T1000 (cell line): ENCODE measurements at places on chromosomes 4 and X.

- DNase-seq: no peak
Observed at GRCh38 chr4:53511014-53511413, 80.3 kb downstream of the LNX1 start.

GRCh38 chrX:39676434-39676833 lies 421.3 kb downstream of the BCOR start:
- DNase-seq: no peak

- peak; percentile 20 for DNase-seq
Observed at GRCh38 chr4:21117541-21118180, 417.4 kb downstream of the PACRGL start.

DNA sequence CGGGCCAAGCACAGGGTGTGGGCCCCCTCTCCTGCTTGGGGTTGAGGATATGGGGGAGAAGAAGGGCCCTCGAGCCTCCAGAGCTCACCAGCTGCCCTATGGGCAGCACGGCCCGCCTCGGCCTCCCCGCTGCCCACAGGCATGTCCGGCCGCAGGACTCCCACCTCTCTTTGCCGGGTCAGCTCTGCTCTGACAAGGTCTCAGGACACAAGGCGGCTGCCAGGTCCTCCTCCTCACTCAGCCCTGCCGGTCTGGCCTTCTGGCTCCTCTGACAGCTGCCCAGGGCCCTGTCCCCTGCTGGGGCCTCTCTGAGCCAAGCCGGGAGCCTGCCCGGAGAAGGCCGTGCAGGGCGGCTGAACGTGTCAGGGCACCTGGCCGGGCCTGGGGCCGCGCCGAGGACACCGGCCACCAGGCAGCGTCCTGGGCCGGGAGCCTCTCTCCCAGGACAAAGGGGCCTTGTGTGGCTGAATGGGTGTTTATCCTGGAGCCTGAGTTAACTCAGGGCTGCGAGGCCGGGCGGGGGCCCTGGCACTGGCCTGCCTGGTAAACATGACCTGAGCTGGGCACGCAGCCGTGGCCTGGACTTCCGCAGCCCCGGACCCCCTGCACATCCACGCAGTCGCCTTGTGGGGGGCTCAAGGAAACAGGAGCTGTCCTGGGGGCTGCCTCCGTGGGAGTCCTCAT lies 25.7 kb downstream of the TACC3 start:
- DNase-seq: no peak

GRCh38 chrX:131910586-131910985 lies 112.5 kb upstream of the STK26 start:
- no peak for DNase-seq

DNA sequence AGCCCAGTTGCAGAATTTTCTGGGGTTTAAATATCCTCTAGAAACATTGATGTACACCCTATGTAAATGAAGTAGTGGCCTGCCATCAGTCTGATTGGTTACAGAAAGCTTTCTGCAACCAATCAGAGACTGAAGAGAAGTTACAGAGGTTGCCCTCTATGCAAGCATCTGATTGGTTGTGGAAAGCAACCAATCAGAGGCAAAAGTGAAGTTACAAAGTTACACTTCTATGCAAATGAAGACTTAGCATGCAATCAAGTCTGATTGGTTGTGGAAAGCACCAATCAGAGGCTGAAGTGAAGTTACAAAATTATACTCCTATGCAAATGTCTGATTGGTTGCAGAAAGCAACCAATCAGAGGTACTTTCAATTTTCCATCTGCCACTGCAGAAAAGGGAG lies 51.9 kb upstream of the USP9X start:
- DNase-seq: no peak

- DNase-seq: no peak
Observed at GRCh38 chrX:130645955-130646583, 244.3 kb downstream of the RBMX2 start.

- no peak for DNase-seq
Observed at GRCh38 chrX:126064901-126065541, 101.1 kb downstream of the DCAF12L2 start.

DNA sequence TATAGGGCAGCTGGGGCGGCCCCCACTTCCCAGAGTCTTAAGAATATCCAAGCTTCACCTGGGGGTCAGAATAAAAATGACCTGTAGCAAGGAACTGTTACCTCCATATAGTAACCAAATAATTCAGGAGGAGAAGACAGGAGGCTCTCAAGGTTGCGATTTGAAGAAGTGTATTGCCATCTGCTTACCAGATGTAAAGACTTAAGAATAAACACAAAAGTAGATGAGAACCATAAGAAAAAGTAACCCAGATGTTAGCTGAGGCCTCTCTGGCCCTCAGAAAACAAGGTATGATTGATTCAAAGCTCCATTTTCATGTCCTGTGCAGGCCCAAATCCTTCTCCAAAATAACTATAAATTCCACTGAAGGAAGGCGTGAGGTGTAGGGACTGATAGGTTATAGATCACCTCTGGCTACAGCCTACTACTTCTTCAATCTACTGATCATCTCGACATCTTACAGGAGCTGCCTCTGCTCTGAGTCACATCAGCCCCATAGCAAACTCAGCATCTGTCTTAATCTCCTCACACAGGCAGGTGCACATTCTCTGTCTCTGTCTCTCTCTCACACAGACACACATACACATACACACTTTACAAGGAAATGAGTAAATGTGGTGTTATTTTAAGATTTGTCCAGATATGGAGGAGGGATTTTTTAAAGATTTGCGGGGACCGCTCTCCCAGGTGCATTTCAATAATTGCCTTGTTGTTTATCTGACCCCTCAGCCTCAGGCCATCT lies 193.9 kb upstream of the EDNRA start:
- DNase-seq: no peak

GRCh38 chr4:137069473-137069872 lies 462.8 kb downstream of the PCDH18 start:
- DNase-seq: no peak

DNA sequence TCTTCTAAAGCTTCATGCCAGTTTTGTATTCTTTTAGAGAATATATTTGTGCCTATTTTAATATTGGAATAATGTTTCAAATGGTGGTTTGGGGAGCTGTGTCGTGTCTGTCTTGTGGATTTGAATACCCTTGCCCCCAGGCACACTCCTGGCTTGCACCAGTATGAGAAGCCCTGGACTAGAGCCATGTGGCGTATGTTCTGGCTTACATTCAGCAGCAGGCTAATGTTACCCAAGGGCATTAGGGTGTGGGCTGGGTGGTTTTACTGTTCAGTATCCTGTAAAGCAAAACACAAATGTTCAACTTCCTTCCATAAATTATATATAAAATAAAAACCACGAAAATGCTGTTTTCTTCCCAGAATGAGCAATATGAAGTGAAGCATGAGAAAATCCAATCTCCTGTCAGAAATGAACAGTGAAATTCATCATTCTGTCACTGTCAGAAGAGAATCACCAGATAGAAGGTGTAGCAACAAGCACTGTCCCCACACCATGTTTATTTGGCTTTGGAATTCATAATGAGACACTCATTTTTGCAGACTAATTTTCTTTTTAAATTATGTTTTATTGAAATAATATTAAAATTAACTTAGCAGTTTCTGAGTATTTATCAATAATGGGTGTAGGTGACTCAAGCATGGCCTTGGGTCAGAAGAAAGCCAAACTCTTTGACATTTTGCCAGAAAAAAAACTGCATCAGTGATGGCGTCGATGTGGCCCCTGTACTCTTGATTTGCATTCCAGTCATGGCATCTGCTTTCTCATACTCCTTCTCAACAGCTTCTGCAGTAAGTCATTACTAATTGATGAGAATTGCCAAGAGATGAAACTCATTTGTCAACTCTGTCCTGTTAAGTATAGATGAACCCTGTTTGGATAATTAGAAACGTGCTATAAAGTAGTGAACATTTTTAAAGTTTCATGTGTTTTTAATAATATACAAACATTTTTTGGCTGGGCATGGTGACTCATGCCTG lies 43.8 kb downstream of the WWC2 start:
- DNase-seq: no peak

DNA sequence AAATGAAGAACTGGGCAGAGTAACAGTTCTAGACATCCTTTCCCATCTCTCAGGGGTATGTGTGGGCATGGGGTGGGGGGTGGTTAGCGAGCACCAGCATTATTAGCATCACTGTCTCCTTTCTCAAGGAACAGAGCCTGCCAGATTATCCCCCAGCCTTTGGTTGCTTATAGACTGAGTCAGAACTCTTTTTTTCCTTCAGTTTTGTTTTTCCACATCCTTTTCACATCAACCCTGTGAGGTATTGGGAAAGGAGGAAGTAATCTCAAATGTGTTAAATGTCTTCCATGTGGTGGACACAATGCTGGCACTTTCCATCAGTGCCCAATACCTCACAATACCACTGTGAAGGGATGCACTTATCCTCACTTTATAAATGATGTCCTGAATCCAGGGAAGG lies 3.1 kb upstream of the FGF16 start:
- DNase-seq: no peak

DNA sequence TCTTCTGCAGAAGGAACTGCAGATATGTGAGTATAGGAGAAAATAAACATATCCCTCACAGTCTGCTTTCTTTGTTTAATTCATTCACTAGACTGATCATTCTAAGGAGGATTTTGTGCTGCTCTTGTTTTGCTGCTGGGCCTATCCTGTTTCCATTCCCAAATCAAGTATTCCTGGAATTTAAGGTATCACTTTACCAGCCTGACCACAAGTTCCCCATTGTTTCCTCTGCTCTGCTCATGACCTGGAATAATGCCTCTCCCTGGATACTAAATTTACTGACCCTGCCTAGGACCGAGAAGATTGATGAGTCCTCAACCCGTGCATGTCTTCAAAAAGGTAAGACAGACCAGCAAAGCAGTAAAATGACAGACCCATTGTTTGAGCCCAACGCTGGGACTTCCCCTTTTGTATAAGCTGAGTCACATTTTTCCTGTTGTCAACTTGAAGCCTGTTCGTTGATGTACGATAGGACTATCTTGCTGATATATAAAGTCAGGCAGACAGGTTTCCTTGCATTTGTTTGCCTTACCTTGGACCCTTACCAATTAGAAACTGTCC lies 85.5 kb upstream of the TET2 start:
- no peak for DNase-seq

GRCh38 chrX:114006664-114007063 lies 577.2 kb upstream of the HTR2C start:
- DNase-seq: no peak

DNA sequence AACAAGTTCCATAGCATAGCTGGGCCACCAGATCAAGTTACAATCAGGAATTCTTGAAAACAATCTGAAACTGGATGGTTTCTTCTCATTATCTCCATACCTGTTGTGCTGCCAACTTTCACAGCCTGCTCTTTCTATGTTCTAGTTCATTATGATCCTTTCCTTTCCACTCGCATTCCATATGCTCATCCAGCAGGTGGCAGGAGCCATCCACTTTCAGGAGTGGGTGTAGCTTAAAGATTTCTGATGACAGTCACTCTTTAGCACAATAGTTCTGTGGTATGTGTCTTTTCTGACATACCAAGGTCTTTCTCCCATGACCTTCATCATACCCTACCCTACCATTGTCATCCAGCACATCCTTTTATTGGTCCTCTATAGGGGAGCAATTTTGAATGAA lies 46.4 kb downstream of the PAGE2 start:
- DNase-seq: no peak

- no peak for DNase-seq
Observed at GRCh38 chrX:84729408-84729807, 227.2 kb upstream of the HDX start.

- DNase-seq: no peak
Observed at GRCh38 chr4:106312377-106312776, 3.6 kb downstream of the TBCK start.

- no peak for DNase-seq
Observed at GRCh38 chr4:15164571-15164970, 162.3 kb downstream of the CPEB2 start.

- DNase-seq: no peak
Observed at GRCh38 chr4:22686141-22686540, 6.6 kb upstream of the GBA3 start.

DNA sequence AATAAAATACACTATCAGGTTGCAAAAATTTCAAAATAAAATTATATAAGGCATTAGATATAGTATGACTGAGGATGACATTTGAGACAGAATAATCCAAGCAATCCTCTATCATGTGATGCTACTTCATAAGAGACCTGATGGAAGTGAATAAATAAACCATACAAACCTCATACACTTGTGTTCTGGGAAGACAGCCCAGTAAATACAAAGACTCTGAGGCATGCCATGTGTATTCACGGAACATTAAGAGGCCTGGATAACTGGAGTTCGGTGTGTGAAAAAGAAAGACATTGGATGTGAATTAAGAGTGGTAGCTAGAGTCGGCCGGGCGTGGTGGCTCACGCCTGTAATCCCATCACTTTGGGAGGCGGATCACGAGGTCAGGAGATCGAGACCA lies 364.2 kb downstream of the ADAM29 start:
- DNase-seq: no peak

- DNase-seq: no peak
Observed at GRCh38 chrX:13142891-13143290, 98.5 kb upstream of the FAM9C start.

DNA sequence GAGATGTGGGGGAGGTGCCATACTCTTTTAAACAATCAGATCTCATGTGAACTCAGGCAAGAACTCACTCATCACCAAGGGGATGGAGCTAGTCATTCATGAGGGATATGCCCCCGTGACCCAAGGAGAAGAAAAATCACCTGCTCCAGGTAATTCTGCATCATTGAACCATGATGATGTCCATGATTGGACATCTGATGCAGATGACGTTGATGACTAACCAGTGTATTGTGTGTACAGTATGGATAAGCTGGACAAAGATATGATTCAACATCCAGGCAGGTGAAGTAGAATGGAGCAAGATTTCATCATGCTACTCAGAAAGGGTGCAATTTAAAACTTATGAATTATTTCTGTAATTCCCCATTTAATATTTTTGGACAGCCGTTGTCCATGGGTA lies 286.4 kb upstream of the SMIM31 start:
- DNase-seq: no peak

- DNase-seq: no peak
Observed at GRCh38 chr4:119592830-119593229, 35.8 kb downstream of the PDE5A start.

- no peak for DNase-seq
Observed at GRCh38 chr4:73948291-73948690, 33.5 kb downstream of the PF4 start.

GRCh38 chr4:150106886-150107285 lies 28.6 kb downstream of the DCLK2 start:
- DNase-seq: no peak

DNA sequence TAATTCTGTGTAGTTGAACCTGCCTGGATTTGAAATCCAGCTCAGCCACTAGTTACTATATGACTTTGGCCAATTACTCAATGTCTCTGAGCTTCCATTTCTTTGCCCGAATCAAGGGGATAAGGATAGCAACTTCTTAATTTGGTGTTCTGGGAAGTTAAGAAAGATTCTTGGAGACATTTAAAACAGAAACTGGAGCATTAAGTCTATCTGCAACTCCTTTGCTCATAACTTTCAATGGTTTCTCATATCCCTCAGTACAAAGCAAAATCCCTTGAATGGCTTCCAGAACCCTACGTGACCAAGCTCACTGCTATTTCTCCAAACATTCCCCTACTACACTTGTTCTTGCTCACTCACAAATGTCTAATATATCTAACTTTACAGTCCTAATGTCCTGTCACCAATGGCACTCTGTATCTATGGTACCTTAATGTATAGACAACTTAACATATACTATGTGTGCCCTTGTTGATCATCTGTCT lies 849.1 kb upstream of the SLIT2 start:
- no peak for DNase-seq

GRCh38 chr4:188111955-188112354 lies 2.6 kb upstream of the TRIML2 start:
- no peak for DNase-seq

- no peak for DNase-seq
Observed at GRCh38 chr4:155032521-155033229, 175.8 kb upstream of the NPY2R start.
